ENCODE measurements at places on chromosomes 7 and 10.
A peak's percentile ranks its signal among the peaks of the same experiment; 100 is the strongest.

- H3K4me1 ChIP-seq, result peaks cover 9% of the 10 kb centered on the region
- H3K27ac ChIP-seq, result no peak overlapping the region
- no peak for DNase-seq
These were observed 1.7 kb downstream of the GRM8 start for GRCh38 chr7:127251036-127251464.

- H3K36me3 ChIP-seq, result no peaks in the 10 kb centered on the region
- no peak overlapping the region for H3K27ac ChIP-seq
- no peak for DNase-seq
- no peak overlapping the region for H3K4me3 ChIP-seq
- no peaks in the 10 kb centered on the region for H3K4me1 ChIP-seq
These were observed 621.3 kb downstream of the ANKRD7 start for GRCh38 chr7:118845791-118846190.

DNA sequence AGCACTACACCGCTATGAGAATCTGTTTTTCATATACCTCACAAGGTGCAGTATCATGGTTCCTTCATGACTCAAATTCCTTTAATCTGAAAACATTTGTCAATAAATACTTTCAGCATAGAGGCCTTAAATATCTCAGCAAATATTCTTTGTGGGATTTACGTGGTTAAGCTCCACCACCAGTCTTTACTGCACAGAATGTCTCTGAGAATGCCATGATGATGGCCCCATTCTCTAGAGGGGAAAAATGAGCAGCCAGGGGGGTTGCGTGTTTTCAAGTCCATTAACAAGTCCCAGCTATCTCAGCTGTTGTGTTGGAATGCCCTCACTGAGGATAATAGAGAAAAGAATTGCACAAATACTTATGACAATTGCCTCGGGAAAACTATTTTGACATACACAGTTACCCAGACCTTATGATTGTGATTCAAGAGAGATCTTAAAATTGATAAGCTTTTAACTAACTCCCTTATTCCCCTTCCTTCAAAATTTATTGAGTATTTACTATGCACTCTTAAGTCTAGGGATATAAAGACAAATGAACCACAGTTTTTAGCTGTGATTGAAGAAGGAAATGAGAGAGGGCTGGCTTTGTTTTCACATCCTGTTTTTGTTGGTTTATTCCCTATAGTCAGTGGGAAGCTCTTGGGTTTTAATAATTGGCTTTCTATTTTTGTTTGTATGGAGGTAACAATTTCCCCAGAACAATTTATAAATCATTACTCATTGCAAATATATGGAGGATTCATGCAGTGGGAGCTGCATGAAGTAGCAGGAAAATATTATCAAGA is 176.5 kb upstream of the VWC2 start:
- H3K4me3 ChIP-seq, result no peak overlapping the region
- DNase-seq, result peak; percentile 82
- H3K36me3 ChIP-seq, result no peaks in the 10 kb centered on the region
- no peak overlapping the region for H3K27ac ChIP-seq
- no peaks in the 10 kb centered on the region for H3K27me3 ChIP-seq
- H3K4me1 ChIP-seq, result no peaks in the 10 kb centered on the region

DNA sequence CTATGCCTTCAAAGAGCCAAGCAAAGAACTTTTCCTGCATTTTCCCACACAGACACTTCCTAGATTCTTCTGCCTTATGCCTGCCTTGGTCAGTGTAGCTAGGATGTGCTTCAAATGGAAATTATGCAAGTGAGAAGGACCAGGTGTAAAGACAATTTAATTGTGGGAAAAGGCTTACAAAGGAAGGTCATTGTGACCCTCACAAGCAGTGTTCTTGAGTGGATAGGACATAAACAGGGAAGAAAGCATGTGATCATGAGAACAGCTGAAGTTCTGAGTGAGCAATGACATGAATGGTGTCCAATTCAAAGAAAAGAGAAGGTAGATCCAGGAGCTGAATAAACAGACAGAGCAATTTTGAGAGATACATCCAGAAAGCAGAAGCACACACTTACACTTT is 1.3 kb upstream of the PIP start:
- no peak overlapping the region for H3K27ac ChIP-seq
- DNase-seq, result no peak
- H3K27me3 ChIP-seq, result no peaks in the 10 kb centered on the region
- H3K4me3 ChIP-seq, result no peak overlapping the region
- no peaks in the 10 kb centered on the region for H3K36me3 ChIP-seq
- H3K4me1 ChIP-seq, result peaks cover 2% of the 10 kb centered on the region

DNA sequence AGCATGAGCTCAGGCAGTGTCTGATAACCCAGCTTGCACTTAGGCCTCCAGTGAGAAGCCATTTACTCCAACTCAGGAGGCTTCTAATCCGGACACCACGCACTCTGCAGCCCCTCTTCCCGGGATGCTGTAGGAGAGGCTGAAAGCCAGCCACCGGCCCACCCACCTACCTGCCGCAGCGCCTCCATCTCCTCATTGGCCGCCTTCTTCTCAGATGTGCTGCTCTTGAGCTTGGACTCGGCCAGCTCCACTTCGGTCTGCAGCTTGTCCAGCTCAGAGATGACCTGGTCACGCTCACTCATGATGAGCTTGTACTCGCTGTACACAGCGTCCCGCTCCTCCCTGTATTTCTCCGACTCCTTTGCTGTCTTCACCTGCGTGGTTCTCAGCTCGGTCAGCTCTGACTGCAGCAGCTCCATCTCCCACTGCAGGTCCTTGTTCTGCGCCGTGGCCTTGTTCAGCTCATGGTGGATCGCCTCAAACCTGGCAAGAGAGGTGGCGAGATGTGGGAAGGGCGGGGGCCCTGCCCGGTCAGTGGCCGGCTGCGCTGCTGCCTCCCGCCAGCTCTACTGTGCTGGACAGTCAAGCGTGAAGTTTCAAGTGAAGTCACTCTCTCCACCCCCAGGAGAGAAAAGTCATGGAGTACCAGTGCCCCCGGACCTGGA is 84.7 kb downstream of the DLG5 start:
- peaks cover 45% of the 10 kb centered on the region for H3K36me3 ChIP-seq
- H3K4me3 ChIP-seq, result peak overlapping the region; percentile 11
- no peak overlapping the region for H3K27ac ChIP-seq

GRCh38 chr10:60283397-60283796 is 106.3 kb downstream of the ANK3 start:
- H3K36me3 ChIP-seq, result no peaks in the 10 kb centered on the region
- no peaks in the 10 kb centered on the region for H3K27me3 ChIP-seq
- no peak overlapping the region for H3K27ac ChIP-seq
- H3K4me1 ChIP-seq, result peaks cover 5% of the 10 kb centered on the region
- DNase-seq, result no peak

GRCh38 chr10:122273966-122274545 is 3.0 kb downstream of the BTBD16 start:
- H3K27me3 ChIP-seq, result no peaks in the 10 kb centered on the region
- no peak overlapping the region for H3K27ac ChIP-seq
- no peaks in the 10 kb centered on the region for H3K4me1 ChIP-seq

DNA sequence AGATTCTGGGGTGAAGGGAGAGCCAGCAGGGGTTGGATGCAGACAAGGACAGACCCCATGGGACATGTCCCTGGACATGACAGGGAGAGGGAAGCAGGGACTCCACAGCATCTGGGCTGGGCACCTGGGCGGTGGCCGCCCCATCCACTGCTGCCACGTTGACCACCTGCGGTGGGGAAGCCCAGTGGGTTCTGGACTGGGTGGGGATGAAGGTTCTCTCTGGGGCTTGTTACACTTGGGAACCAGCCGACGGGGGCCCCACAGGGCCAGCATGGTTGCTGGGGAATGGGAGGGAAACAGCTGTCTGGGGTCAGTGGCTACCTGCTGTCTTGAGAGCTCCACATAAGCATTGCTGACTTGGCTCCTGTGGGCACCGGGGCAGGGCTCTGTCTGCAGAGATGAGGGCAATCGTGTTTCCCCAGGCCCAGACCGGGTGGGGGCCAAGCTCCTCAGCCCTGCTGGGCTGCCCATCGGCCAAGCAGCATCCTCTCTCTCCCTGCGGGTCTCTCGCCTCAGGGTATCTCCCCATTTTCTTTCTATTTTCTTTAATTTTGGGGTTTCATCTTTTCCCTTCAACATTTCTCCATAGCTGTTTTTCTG is 443.6 kb upstream of the PFKP start:
- no peak for DNase-seq
- H3K36me3 ChIP-seq, result no peaks in the 10 kb centered on the region
- no peaks in the 10 kb centered on the region for H3K27me3 ChIP-seq
- H3K4me1 ChIP-seq, result no peaks in the 10 kb centered on the region
- no peak overlapping the region for H3K4me3 ChIP-seq
- H3K27ac ChIP-seq, result no peak overlapping the region

GRCh38 chr7:42573881-42574672 is 337.1 kb upstream of the GLI3 start:
- no peak overlapping the region for H3K27ac ChIP-seq
- no peaks in the 10 kb centered on the region for H3K27me3 ChIP-seq
- no peaks in the 10 kb centered on the region for H3K36me3 ChIP-seq
- H3K4me3 ChIP-seq, result no peak overlapping the region
- H3K4me1 ChIP-seq, result no peaks in the 10 kb centered on the region
- DNase-seq, result no peak

GRCh38 chr10:97914171-97914836 is 64.7 kb downstream of the GOLGA7B start:
- H3K4me1 ChIP-seq, result no peaks in the 10 kb centered on the region
- H3K27me3 ChIP-seq, result no peaks in the 10 kb centered on the region
- DNase-seq, result no peak
- H3K4me3 ChIP-seq, result no peak overlapping the region
- no peaks in the 10 kb centered on the region for H3K36me3 ChIP-seq

GRCh38 chr10:112616647-112617046 is 169.6 kb downstream of the VTI1A start:
- H3K27ac ChIP-seq, result no peak overlapping the region
- no peaks in the 10 kb centered on the region for H3K36me3 ChIP-seq
- no peaks in the 10 kb centered on the region for H3K27me3 ChIP-seq
- DNase-seq, result no peak
- no peak overlapping the region for H3K4me3 ChIP-seq

All from trophoblast cell (in vitro differentiated cells and primary cell).